ENCODE measurements at places on chromosomes 4 and X.

DNA sequence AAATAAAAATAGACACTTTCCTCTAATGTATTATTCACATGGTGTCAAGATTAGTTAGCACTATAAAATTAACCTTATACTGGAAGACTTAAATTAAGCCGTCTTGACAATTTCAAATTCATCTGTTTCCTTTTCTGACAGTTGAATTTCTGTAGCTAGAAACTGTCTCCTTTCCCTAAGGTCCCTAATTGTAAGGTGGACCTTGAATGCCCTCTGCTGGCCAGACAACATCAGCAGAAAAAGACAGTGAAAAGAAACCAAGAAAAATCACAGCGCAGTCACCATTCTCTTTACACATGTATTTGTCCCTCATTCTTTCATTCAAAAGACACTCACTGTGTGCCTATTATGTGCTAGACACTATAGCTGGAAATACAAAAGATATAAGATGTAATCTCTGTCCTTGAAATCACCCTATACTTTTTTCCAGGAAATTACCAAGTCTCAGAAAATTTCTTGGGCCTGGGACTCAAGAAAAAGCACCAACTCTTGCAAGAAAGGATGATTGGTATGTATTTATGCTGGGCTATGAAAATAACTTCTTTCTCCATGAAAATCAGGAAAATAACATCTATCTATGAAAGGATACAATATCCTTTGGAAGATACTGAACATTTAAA, 32.7 kb upstream of the AMBN start:
- peak; percentile 13 for DNase-seq

- DNase-seq, result no peak
Measured at GRCh38 chr4:141126769-141127168, 6.5 kb downstream of the RNF150 start.

DNA sequence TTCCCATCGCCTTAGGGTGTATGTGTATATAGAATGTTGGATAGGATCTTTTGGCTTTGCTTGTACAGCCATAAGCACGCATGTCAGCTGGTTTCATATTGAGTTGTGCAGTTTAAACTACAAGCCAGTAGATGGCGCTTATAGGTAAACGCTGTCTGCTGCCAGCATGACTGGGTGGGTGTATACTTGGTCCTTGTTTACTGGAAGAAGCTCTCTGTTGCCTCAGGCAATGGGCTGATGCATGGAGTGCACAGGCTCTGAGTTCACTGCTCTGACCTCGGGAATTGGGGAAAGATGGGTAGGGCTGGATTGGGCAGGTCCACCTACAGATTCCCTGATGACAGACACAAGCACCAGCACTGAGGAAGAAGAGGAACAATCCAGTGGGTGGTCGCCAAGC, 831.5 kb downstream of the STIM2 start:
- no peak for DNase-seq

DNA sequence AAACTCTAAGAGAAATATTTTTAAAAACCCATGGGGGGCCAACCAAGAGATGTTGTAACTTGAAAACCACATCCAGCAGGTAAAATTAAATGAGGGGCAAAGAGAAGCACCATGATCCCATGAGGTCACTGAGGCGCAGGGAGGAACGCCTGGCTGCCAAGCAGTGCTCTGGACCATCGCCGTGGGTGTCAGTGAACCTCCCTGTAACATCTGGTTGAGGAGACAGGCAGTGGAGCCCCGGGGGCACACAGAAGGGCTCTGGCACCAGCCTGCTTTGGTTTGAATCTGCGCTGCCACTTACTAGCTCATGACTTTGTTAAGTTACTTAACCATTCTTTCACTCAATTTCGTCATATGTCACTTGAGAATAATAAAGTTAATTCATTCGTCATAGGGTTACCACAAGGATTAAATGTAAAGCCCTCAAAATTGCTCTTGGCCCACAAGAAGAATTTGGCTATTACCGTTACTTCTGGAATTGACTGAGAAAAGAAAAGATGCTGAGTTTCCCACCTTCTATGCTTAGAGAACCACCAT, 41.6 kb upstream of the SLC25A4 start:
- no peak for DNase-seq

- DNase-seq, result no peak
Measured at GRCh38 chrX:64204252-64204651, 1.3 kb downstream of the AMER1 start.

DNA sequence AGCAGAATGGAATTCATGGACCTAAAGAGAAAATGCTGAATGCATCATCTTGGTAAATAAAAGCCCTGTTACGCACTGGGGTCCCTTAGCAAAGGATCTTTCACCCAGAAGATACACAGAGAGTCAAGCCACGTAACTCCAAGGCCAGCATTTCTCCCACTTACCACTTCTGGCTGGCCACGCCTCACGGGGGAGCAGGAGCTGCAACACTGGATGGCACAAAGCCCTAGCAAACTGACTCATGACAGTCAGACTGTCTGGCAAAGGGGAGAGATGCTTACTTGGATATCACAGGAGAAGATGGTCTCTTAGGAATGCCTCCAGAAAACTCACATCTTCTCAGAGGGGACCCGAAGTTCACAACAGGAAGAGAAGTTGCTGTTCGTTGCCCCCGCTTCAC, 51.4 kb upstream of the BCLAF3 start:
- DNase-seq, result no peak
